ENCODE measurements at places on chromosomes 3 and 15. TPM values are rescaled to one million over a fixed set of nuclear protein-coding genes. Genes with fewer than 3 reads are reported as not detected.

TICRR gene
- 22.0 TPM for total RNA-seq

DRD3 gene
- total RNA-seq = not detected

DNA sequence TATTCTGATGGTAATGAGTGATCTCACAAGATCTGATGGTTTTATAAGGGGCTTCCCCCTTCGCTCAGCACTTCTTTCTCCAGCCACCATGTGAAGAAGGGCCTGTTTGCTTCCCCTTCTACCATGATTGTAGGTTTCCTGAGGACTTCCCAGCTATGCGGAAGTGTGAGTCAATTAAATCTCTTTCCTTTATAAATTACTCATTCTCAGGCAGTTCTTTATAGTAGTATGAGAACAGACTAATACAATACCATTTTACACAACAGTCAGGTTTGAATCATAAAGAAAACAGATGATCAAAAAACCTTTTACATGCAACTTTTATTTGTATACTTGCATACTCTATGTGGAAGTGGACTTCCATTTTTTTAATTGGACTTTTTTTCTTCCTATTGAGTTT is 46.7 kb upstream of the CBLB start:
- no peaks in the 10 kb centered on the region for H3K4me1 ChIP-seq
- H3K27me3 ChIP-seq = no peaks in the 10 kb centered on the region
- H3K4me3 ChIP-seq = no peak overlapping the region
- H3K36me3 ChIP-seq = no peaks in the 10 kb centered on the region
- DNase-seq = no peak
- no peak overlapping the region for H3K27ac ChIP-seq

GRCh38 chr3:56998076-56998529 is 62.4 kb upstream of the SPATA12 start:
- H3K27me3 ChIP-seq = no peaks in the 10 kb centered on the region
- H3K4me3 ChIP-seq = no peak overlapping the region
- DNase-seq = no peak
- no peak overlapping the region for H3K27ac ChIP-seq

DNA sequence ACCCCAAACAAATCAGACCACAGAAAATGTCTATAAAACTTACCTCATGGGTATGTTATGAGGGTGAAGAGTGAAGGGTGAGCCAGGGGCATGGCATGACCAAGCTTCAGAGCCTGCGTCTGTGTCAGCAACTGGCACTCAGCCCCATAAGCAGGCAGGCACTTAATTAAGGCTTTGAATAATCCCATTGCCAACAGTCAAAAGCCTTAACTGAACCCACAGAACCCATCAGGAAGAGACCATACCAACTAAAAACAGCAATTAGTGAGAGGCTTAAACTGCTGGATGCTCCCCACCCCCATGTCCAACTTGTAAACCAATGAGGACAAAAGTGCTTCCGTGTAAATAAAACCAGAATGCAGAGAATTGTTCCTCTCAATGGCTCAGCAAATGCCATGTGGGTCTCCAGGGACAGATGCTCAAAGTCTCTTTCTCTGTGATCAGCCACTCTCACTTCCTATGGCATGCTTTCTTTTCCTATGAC is 126.0 kb downstream of the MYLK start:
- no peaks in the 10 kb centered on the region for H3K27me3 ChIP-seq
- no peak for DNase-seq
- H3K36me3 ChIP-seq = no peaks in the 10 kb centered on the region
- no peak overlapping the region for H3K4me3 ChIP-seq
- no peak overlapping the region for H3K27ac ChIP-seq

TM6SF1 gene
- 1.2 TPM for total RNA-seq

GRCh38 chr3:11005686-11006256 is 13.2 kb downstream of the SLC6A1 start:
- no peak overlapping the region for H3K27ac ChIP-seq
- no peak for DNase-seq
- H3K36me3 ChIP-seq = no peaks in the 10 kb centered on the region

Measured in endodermal cell (in vitro differentiated cells).